ENCODE measurements at places on chromosomes 5 and 9.

GRCh38 chr5:160627921-160628618, 206.4 kb downstream of the PTTG1 start:
- DNase-seq: no peak

DNA sequence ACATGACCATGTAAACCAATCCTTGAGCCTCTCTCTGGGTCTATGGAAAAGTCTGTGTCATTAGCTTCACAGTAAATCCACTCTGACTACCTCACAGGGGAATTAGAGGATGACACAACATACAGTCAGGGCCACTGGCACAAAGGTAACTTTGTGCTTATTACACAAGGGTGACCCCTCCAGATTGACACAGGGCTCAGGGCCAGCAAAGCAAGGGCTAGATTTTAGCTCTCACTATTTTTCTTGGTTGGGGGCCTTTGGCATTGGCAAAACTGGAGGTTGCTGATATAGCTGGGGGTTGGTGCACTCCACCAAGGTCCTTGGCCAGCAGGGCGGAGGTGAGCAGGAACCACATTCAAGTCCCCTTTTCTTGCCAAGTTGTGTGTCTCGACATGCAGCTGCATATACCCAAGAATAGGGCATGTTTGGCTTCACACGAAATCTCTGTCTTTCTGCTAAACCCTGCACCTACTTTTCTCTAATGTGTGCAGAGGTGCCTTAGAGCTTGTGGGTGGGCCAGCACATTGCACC, 15.2 kb upstream of the OSMR start:
- peak; percentile 73 for DNase-seq

DNA sequence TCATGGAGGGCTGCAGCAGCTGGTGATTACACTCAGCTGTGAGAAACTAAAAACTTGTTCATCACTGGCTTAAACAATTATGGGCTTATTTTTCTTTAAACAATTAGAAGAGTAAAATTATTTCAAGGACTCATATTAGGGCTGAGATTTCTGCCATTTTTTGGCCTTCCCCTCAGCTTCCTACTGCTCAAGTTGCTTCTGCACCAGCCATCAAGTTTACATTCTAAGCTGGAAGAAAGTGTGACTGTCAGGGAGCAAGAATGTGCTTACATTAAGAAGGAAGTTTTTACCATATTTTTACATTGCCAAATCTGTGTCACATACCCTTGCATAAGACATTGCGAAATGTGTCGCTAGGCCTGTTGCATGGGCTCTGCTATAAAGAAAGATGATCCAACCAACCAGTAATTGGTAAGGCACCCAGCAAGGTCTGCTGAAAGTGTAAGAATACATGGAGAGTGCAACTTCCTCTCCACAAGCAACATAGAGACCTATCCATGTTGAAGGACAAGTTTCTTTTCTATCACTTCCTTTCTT, 260.3 kb upstream of the CDH10 start:
- DNase-seq: peak; percentile 69

GRCh38 chr9:84278130-84278529, 62.4 kb downstream of the SLC28A3 start:
- no peak for DNase-seq

All from mesenchymal stem cell (in vitro differentiated cells and primary cell).